ENCODE measurements at places on chromosomes 1 and 21. TPM values are rescaled to one million over a fixed set of nuclear protein-coding genes. Genes with fewer than 3 reads are reported as not detected.

- H3K4me3 ChIP-seq, result no peak overlapping the region
- H3K4me1 ChIP-seq, result no peaks in the 10 kb centered on the region
- DNase-seq, result no peak
Observed at GRCh38 chr21:18146820-18147219, 97.8 kb upstream of the CHODL start.

DNA sequence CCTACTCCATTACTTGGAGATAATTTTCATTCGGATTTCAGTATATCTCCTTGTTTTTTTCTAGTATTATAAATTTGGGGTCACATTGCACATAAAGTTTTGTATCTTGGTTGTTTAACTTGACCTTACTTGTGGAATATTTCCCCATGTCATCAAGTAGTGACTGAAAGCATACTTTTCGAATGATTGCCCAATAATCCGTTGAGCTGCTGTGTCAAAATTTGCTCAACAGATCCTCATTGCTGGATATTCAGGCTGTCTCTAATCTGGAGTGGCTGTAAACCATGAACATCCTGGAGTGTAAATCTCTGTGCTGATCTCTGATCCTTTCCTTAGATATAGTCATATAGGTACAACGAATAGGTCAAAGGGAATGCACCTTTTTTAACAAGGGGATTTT is 4.9 kb downstream of the NIPAL3 start:
- DNase-seq, result no peak
- no peaks in the 10 kb centered on the region for H3K27me3 ChIP-seq
- H3K27ac ChIP-seq, result no peak overlapping the region
- H3K4me1 ChIP-seq, result peaks cover 43% of the 10 kb centered on the region

- peaks cover 96% of the 10 kb centered on the region for H3K4me1 ChIP-seq
- DNase-seq, result peak; percentile 60
- H3K27ac ChIP-seq, result peak overlapping the region; percentile 99
- H3K36me3 ChIP-seq, result no peaks in the 10 kb centered on the region
Observed at GRCh38 chr1:234721476-234722269, 111.7 kb upstream of the IRF2BP2 start.

- H3K27ac ChIP-seq, result peak overlapping the region; percentile 76
- peaks cover 82% of the 10 kb centered on the region for H3K36me3 ChIP-seq
- H3K27me3 ChIP-seq, result no peaks in the 10 kb centered on the region
- H3K4me3 ChIP-seq, result no peak overlapping the region
- no peak for DNase-seq
- peaks cover 54% of the 10 kb centered on the region for H3K4me1 ChIP-seq
Observed at GRCh38 chr1:39001516-39002421, 10.7 kb downstream of the AKIRIN1 start.

DNA sequence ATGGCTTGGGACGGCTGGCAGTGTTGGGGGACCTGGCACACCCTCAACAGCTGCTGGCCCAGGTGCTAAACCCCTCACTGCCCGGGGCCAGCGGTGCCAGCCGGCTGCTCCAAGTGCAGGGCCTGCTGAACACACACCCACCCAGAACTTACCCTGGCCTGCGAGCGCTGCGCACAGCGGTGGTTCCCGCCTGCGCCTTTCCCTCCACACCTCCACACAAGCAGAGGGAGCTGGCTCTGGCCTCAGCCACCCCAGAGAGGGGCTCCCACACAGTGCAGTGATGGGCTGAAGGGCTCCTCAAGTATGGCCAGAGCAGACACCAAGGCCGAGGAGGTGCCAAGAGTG is 67.9 kb downstream of the FMO4 start:
- H3K4me3 ChIP-seq, result no peak overlapping the region
- no peak for DNase-seq
- H3K27me3 ChIP-seq, result no peaks in the 10 kb centered on the region
- H3K36me3 ChIP-seq, result no peaks in the 10 kb centered on the region
- H3K27ac ChIP-seq, result no peak overlapping the region

Gene IVL
- not detected for total RNA-seq

Gene CD1D
- 1.4 TPM for total RNA-seq

Gene KRTAP11-1
- not detected for total RNA-seq

DNA sequence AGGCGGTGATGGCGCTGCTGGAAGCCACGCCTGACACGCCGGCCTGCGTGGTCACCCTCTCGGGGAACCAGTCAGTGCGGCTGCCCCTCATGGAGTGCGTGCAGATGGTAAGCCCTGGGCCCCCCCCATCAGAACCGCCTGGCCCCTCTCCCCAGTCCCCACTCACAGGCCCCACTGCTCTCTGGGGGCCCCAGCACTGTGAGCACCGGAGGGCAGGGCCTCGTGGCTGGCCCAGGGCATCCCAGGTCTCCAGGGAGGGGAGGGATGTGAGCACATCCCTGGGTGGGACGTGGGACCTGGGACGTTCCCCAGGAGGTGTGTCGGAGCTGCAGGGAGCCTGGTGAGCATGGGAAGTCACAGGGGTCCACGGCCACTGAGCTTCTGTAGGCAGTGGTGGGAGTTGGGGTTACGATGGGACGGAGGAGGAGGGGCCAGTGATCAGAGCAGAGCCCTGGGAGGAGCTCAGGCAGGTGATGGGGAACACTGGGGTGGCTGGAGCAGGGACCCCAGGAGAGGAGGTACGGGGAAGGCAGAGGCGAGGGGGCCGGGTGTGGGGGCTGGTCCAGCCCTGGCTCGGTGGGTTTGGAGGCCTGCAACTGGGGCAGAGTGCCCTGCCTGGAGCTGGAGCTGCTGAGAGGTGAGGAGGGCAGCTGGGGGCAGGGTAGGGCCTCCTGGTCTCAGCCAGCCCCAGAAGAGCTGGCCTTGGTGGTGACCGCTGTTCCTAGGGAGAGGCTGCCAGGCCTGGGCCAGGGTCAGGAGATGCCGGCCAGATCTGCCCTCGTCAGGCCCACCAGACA is 18.8 kb downstream of the PFKL start:
- H3K27ac ChIP-seq, result no peak overlapping the region
- H3K27me3 ChIP-seq, result no peaks in the 10 kb centered on the region
- no peaks in the 10 kb centered on the region for H3K4me1 ChIP-seq
- peaks cover 91% of the 10 kb centered on the region for H3K36me3 ChIP-seq
- DNase-seq, result no peak
- H3K4me3 ChIP-seq, result no peak overlapping the region

DNA sequence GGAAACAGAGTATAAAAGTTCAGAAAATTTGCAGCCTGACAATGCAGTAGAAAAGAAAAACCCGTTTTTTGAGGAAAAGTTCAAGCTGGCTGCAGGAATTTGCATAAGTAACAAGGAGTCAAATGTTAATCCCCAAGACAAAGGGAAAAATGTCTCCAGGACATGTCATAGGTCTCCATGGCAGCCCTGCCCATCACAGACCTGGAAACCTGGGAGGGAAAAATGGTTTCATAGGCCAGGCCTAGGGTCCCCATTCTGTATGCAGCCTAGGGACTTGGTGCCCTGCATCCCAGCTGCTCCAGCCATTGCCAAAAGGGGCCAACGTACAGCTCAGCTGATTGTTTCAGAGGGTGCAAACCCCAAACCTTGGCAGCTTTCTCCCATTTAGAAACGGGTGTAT is 3.6 kb upstream of the KCNT2 start:
- H3K27me3 ChIP-seq, result peaks cover 28% of the 10 kb centered on the region
- no peak for DNase-seq
- H3K36me3 ChIP-seq, result no peaks in the 10 kb centered on the region

Gene TNFRSF25
- total RNA-seq, result 12.6 TPM

DNA sequence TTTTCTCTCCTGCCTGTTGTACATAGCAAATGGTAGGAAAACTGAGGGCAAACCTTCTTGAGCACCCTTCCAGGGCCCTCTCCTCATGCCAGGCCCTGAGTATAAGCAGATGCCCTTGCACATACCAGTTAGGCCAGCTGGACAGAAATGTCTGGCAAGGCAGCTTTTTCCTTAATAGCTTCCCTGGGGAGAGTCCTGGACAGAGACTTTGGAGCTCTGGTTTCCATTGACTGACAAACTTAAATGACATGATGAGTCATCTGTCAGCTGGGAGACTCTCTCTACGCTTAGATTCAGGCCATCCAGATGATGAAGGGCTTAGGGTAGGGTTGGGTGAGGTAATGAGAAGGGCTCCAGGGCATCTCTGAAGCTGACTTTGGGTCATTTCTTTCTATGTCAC is 317.5 kb downstream of the ASTN1 start:
- peak overlapping the region; percentile 47 for H3K27ac ChIP-seq
- DNase-seq, result peak; percentile 25
- no peaks in the 10 kb centered on the region for H3K36me3 ChIP-seq
- H3K4me1 ChIP-seq, result peaks cover 26% of the 10 kb centered on the region
- H3K27me3 ChIP-seq, result no peaks in the 10 kb centered on the region
- H3K4me3 ChIP-seq, result no peak overlapping the region

Gene LCE2B
- not detected for total RNA-seq

DNA sequence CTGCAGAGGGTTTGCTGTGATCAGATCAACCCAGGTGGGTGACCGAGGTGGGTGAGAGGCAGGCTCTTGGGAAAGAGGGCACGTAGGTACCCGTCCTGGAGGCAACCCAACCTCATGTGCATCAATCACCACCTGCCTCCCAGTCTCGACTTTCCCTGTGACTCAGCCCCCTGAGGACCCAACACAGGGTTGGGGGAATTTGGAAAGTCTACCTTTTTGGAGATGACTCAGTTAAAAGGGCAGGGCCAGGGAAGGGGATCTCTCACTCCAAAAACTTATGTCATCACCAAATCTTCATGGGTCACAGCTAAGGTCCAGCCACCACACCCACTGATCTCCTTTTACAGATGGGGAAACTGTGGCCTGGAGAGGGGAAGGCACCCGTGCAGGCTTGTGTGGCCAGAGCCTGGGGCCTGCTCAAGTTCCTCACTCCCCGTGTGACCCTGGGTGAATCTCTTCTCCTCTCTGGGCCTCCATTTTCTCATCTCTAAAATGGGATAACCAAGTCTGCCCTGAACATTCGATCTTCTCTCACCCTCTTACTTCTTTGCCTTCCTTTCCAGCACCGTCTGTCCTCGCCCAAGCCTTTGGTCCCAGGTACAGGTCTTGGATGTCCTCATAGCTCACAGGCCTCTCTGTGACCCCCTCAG is 34.6 kb upstream of the WNT4 start:
- DNase-seq, result no peak
- H3K36me3 ChIP-seq, result no peaks in the 10 kb centered on the region
- peaks cover 52% of the 10 kb centered on the region for H3K27me3 ChIP-seq
- H3K27ac ChIP-seq, result no peak overlapping the region
- H3K4me1 ChIP-seq, result no peaks in the 10 kb centered on the region

- no peaks in the 10 kb centered on the region for H3K27me3 ChIP-seq
- no peak for DNase-seq
- peaks cover 33% of the 10 kb centered on the region for H3K4me1 ChIP-seq
- no peaks in the 10 kb centered on the region for H3K36me3 ChIP-seq
- H3K27ac ChIP-seq, result no peak overlapping the region
- no peak overlapping the region for H3K4me3 ChIP-seq
Observed at GRCh38 chr21:38433471-38433870, 64.8 kb downstream of the ERG start.

GRCh38 chr1:161258439-161259344 is at the start of gene PCP4L1:
Gene PCP4L1 (plus strand): TSS chr1:161258745. CDS start chr1:161258975, 230 bp downstream.
- peak within 1 kb of the TSS; percentile 65 for H3K4me3 ChIP-seq
- peaks cover 67% of the 10 kb centered on the region for H3K27me3 ChIP-seq
- peak; percentile 20 for DNase-seq
- peaks cover 6% of the 10 kb centered on the region for H3K36me3 ChIP-seq
- H3K27ac ChIP-seq, result no peak within 1 kb of the TSS

- H3K27ac ChIP-seq, result peak within 1 kb of the TSS; percentile 98
- peak within 1 kb of the TSS; percentile 77 for H3K4me3 ChIP-seq
- H3K27me3 ChIP-seq, result no peaks in the 10 kb centered on the region
- H3K4me1 ChIP-seq, result peaks cover 32% of the 10 kb centered on the region
- no peaks in the 10 kb centered on the region for H3K36me3 ChIP-seq
- peak; percentile 89 for DNase-seq
Observed at GRCh38 chr1:227318016-227318852, at the start of gene CDC42BPA. Gene CDC42BPA (minus strand): TSS chr1:227318492. CDS start chr1:227317182, 1,310 bp downstream.

Gene OR2W3
- not detected for total RNA-seq

GRCh38 chr21:35833388-35833787 is 226.9 kb downstream of the SETD4 start:
- no peaks in the 10 kb centered on the region for H3K36me3 ChIP-seq
- no peaks in the 10 kb centered on the region for H3K4me1 ChIP-seq
- H3K4me3 ChIP-seq, result no peak overlapping the region
- DNase-seq, result no peak
- peaks cover 67% of the 10 kb centered on the region for H3K27me3 ChIP-seq

DNA sequence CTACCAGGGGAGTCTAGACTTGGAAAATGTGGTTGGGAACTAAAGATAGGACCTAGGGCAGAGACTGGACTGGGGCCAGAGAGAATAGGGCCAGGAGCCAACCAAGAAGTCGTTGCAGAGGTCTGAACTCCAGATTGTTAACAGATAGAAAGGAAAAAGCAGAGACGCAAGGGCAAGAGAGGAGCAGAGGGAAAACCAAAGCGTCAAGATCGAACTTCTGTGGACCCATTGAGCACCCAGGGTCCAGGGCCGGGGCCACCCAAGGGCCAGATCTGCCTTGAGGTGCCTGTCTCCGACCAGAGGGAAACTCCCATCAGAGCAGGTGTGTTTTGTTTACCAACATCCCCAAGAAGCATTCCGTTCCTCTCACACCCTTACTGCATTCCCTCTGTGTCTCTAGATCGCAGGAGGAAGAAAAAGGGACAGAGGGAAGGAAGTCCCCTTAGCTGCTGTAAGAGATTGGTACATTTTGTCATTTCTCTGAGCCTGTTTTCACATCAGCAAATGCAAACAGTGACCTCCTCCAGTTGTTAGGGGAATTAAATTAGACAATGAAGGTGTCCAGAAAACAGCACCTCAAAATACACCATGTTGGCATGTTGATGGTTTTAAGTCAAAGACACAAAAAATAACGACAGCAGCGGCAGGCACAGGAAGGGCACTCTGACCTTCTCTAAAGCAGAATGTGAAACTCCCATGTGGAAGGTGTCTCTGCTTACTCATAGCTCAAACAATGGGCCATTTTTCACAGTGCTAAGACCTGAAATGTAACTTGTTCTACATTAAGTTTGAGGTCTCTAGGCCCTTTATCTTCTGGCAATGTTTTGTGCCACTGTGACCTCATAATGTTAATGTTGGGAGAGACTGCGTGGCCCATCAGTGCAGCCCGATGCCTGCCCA is 105.8 kb upstream of the RAB4A start:
- DNase-seq, result no peak
- peaks cover 6% of the 10 kb centered on the region for H3K4me1 ChIP-seq
- H3K27me3 ChIP-seq, result peaks cover 6% of the 10 kb centered on the region
- no peaks in the 10 kb centered on the region for H3K36me3 ChIP-seq
- H3K4me3 ChIP-seq, result no peak overlapping the region

DNA sequence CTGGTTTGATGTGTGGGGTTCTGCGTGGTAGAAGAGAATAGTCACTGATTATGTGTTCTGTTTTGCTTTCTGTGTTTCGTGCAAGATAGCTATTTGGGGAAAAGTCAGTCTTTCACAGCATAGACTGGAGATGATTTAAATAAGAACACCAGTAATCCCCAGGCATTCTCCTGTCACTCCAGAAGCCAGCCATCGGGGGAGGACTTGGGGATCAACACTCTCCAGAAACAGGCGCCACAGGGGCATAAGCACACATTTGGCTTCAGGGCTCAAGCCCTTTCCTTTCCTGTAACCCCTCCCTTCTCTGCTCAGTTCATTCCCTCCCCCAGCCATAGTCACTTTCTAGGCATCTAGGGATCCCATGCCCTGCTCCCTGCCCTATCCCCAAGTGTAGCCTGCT is 97.3 kb upstream of the BEND5 start:
- H3K27ac ChIP-seq, result no peak overlapping the region
- H3K36me3 ChIP-seq, result no peaks in the 10 kb centered on the region
- DNase-seq, result no peak
- H3K4me1 ChIP-seq, result no peaks in the 10 kb centered on the region

- H3K27me3 ChIP-seq, result no peaks in the 10 kb centered on the region
- no peaks in the 10 kb centered on the region for H3K36me3 ChIP-seq
- H3K4me1 ChIP-seq, result no peaks in the 10 kb centered on the region
- no peak for DNase-seq
Observed at GRCh38 chr1:65323246-65323645, 13.9 kb downstream of the DNAJC6 start.

GRCh38 chr1:12448746-12449177 is 169.2 kb downstream of the DHRS3 start:
- peak overlapping the region; percentile 79 for H3K27ac ChIP-seq
- no peak for DNase-seq
- H3K4me3 ChIP-seq, result no peak overlapping the region
- peaks cover 85% of the 10 kb centered on the region for H3K4me1 ChIP-seq
- H3K27me3 ChIP-seq, result no peaks in the 10 kb centered on the region
- no peaks in the 10 kb centered on the region for H3K36me3 ChIP-seq
